ENCODE measurements at places on chromosomes 4 and X.
A peak's percentile ranks its signal among the peaks of the same experiment; 100 is the strongest.

GRCh38 chr4:22202246-22202974, 253.8 kb upstream of the KCNIP4 start:
- DNase-seq, result no peak

- DNase-seq, result no peak
Measured at GRCh38 chr4:174828845-174829701, at the start of gene GLRA3. Gene GLRA3 (minus strand): TSS chr4:174829247. CDS start chr4:174828811, 436 bp downstream.

DNA sequence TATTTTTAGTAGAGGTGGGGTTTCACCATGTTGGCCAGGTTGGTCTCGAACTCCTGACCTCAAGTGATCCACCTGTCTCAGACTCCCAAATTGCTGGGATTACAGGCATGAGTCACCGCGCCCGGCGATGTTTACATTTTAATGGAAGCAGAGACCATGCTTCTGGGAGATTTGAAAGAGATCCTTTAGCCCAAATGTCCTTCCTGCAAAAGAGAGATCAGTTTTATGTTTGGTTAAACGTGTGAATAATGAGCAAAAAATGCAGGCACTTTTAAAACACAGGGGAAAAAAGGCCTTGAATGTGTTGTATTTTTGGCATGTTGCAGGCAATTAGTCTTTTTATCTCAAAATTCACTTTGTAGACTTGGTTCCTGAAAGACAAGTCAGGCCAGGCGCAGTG, 95.8 kb upstream of the ELOVL6 start:
- DNase-seq, result no peak

DNA sequence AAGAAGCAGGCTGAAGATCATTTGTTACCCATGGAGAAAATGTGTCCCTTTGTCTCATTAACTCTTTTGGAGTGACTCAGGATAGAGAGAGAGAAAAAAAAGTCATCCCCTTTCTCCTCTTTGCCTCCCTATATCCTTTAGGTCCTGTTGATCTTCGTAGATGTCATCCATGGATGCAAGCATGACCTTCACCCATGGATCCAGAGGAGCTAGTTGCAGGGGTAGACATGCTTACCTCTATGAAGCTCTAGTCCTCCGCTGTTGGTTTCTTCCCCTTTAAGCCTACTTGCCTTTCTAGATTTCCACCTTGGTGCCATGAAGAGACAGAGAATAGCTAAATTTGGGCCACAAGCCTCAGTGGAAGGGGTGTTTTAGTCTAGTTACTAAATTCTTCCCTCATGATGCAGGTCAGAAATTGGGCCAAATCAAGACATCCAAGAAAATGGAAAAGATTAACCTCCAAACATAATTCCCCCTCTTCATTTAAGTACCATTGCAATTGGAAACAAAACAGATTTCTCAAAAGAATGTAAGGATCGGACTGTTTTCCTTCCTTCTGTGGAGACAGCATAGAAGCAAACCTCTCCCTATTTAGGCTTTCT, 178.4 kb downstream of the TECRL start:
- DNase-seq, result no peak

GRCh38 chrX:33607042-33607595, 395.8 kb upstream of the DMD start:
- no peak for DNase-seq

DNA sequence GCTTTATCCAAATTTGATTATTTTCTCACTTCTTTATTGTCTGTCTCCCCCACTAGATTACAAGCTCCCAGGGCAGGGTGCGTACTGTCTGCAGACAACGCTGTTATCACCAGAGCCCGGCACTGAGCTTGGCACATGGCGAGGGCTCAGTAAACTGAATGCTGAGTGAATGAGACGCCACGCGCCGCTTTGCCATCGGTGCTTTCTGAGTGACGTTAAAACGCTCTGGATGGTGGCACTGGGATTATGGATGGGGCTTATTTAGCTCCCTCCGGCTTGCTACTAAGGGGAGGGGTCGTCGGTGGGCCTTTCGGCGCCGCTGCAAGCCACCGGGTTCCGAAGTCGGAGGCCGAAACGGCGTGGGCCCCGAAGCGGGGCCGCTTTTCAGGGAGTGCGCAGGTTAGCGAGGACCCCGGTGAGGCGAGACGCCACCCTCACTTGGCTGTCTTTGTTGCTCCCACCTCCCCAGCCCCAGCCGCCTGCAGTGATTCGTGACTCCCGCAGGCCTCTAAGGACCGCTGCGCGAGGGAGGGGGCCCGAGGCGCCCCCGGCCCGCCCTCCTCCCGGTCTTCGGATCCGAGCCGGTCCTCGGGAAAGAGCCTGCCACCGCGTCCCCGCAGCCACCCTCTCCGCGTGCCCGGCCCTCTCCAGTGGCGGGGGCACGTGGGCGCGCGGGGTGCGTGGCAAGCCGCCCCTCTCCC, 569 bp upstream of the FHL1 start:
- peak; percentile 26 for DNase-seq

- no peak for DNase-seq
Measured at GRCh38 chr4:122537388-122538135, 81.0 kb upstream of the IL2 start.

DNA sequence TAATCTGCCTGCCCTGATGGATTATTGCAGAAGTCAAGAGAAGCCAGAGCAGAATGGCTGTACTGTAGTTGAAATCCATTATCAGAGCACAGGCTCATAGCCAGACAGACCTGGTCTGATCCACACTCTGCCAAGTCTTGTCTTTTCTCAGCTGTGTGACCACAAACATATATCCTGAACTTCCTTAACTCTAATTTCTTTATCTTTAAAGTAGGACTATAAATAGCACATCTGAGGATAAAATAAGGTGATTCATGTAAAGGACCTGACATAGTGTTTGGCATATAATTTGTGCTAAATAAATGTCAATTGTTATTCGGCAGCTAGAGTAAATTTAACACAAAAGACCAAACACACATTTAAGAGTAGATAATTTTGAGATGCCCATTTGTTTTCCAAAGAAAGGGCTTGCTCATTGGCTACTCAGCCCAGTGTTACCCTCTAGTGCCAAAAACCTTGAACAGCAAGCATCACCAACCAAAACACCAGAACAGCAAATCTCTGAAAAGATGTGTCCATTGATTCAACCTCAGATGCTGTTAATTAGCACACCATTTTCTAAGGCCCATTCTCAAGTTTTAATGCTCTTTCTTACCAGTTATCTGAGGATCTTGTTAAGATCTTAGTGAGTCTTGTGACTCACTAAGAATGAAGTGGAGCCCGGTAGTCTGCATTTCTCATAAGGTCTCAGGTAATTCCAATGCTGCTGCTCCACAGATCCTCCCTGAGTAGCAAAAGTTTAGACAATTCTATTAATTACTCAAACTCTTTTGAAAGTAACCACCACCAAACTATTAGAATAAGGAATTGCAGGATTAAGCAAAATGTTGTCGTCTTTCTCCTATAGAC, 108.8 kb downstream of the HHIP start:
- no peak for DNase-seq

DNA sequence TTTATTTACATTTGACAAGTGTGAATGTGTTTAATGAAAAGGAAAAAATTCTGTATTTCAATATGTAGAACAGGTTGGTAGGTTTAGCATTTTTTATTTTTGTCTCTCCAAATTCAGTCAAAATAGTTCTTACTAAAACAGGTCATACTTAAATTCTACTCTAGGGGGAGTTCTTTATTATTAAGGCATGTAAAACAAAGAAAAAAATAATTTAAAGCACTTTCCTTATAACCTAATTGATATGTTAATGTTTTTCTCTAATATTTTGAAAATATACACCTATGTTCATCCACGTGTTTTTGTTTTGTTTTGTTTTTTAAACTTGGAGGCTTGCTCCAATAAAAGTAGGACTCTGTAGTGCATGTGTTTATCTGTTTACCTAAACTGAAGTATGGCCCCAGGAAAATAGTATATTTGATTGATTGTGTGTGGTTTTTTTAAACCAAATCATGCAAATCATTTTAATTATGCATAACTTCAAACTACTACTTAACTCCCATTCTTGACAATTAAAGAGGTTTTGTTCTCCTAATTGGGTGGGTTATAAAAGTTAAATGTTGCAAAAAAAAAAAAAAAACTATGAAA, 562.7 kb downstream of the RPA4 start:
- no peak for DNase-seq

GRCh38 chr4:169133932-169134331, 123.9 kb upstream of the CBR4 start:
- no peak for DNase-seq

DNA sequence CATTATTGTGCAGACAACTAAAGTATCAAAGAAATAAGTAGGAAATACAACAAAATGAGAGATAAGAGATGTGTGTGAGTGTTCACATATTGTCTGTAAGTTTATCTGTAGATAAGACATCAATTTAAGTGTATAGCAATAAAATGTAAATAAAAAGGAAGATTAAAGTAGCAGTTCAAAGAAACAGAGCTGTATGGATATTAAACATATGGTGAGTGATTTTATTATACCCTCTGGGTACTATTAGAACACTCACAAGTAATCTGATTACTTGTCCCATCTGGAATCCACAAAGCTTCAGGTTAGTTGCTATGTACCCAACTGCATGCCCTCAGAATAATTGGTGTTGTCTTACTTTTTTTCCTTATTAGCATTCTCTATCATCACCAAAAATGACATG, 747.9 kb upstream of the ADGRL3 start:
- no peak for DNase-seq

- DNase-seq, result no peak
Measured at GRCh38 chr4:90943311-90943710, 816.1 kb downstream of the CCSER1 start.

DNA sequence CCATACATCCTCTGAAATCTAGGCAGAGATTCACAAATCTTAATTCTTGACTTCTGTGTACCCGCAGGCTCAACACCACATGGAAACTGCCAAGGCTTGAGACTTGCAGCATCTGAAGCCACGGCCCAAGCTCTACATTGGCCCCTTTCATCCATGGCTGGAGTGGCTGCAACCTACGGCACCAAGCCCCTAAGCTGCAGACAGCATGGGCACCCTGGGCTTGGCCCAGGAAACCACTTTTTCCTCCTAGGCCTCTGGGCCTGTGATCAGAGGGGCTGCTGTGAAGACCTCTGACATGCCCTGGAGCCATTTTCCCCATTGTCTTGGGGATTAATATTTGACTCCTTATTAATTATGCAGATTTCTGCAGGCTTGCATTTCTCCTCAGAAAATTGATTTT, 457.9 kb downstream of the GRIA2 start:
- no peak for DNase-seq

GRCh38 chr4:119026662-119027444, 108.8 kb upstream of the MYOZ2 start:
- DNase-seq, result no peak

DNA sequence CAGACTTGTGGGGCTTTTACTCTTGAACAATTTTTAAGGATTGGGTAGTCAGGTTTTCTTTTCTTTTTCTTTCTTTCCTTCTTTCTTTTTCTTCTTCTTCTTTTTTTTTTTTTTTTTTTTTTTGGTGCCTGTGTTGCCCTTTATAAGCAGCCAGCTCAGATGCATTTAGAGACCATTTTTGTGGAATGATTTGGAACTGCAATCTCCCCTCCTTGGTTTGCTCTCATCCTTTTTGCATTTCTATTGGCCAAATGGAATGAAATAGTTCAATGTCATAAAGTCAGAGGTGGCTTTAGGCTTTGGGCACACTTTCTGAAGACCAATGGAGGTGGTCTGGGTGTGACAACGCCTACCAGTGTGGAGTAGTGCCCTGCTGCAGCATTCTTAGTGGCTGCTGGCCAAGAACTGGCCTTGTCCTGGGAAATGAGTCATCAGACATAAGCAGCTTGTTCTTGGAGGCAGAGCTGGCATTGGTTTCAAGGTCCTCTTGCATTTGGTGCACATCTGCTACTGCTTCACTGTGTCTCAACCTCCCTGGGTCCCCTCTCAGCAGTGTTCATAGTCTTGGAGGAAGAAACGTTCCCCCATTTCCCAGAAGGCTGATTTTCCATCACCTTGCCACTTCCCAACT, 84.5 kb downstream of the CT47B1 start:
- DNase-seq, result no peak
